ENCODE measurements at places on chromosomes 3 and 15.

DNA sequence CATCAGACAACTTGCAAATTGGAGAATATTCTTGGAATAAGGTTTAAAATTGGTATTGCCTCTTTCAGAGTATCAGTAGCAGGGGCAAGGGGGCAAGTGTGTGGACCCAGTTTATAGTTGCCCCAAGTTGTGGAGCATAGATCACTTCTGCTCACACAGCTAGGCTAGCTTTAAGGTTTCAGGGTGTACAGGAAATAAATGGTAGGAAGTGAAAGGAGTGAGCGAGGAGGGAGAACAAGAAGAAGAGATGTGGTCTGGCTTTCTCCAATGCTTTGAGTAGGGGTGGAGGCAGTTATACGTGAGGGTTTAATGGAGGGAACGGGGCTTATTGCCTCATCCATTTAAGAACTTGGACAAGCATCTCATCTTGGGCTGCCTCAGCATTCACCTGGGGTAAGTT, 290.0 kb upstream of the CFAP20DC start:
- no peak for DNase-seq

DNA sequence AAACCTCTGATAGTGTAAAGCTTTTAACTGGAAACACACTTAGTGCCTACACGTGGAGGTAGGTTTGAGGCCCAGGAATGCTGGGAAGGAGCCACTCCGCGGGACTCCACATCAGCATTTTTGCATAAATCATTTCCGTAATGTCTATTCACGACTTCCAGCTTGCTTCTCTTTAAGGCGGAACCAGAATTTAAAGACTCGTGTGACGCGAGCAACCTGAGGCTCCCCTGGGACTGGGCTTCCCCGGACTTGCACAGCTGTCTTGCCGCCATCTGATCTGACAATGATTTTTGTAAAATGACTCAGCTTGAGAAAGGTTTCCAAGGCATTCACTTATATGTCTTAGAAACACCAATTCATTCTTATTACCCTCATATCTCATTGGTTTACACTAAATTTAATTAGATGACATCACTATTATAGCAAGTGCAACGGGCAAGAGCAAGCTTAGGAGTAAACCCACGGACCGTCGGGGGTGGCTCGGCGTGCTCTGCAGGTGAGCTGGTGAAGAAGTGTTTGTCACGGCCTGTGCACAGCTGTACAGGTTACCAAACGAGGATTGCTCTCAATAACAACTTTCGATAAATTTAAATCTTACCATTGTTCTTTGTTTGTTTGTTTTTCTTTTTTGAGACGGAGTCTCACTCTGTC, 95.2 kb downstream of the CHSY1 start:
- no peak for DNase-seq

DNA sequence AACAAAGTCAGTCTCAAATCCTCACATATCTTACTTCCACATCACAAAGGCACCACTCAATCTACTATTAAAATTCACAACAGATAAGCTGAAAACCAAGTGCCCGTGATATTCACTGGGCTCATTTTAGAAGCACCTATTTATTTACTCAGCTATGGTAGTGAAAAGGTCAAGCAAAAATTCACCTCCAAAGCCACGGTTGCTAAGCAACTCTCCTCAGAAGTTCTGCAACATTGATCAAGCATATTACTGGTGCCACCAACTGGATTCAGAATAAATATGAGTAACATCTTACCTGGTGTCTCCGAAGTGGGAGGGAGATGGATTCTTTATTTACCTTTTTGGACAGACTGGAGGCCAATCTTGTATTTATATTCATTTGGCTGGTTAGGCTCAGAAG, 714.8 kb downstream of the FHIT start:
- DNase-seq = no peak

DNA sequence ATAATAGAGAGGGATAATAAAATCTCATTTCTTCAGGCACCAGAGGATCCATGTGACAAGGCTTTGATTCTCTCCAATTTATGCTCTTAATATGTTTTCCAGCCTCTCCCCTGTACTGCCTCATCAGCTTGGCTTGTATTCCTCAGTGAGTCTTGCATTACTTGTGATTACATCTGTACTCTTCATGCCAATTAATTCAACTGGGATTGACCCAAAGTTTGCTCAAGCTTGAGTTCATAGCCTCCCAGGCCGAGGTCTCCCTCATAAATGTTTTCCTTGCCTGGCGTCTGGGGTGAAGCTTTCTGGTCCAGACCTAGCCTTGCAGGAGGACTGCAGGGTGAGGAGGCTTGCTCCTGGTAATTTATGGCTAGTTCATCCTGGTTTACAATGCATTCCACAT, 146.9 kb downstream of the CHST2 start:
- no peak for DNase-seq

GRCh38 chr15:72361176-72361575, 14.6 kb downstream of the HEXA start:
- DNase-seq = no peak

DNA sequence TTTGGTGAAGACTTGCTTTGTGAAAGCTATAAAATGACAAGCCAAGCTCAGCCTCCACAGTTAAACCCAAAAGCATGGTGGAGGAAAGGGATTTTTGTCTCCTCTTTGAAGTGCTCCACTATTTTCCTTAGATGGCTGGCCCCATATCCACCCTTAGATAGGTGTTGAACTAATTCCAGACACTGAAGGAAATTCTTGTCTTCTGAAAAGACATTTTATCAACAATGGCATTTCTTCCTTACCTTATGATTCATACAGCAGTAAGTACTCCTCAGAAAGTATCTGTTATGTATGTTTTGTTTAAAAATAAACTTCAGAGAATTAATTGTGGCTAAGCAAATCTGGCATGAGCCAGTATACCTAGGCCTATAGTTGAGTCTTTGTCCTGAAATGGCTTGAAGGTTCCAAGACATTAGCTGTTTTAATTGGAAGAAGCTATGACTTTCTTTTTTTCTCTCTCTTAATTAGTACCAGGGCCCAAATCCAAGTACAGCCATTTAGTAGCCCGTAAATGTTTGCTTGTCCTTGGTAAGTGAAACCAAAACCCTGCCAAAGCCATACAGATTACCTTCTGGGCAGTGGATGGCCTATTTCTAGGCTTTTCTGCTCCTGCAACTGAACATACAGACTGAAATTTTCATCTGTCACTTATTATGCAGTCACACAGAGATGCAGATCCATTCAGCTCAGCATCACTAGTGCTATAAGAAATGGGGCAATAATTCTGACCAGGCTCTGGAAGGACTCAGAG, 5.1 kb upstream of the BFSP2 start:
- no peak for DNase-seq

- DNase-seq = no peak
These were observed 1.4 kb downstream of the TMC3 start for GRCh38 chr15:81372575-81372974.

- no peak for DNase-seq
These were observed 26.9 kb downstream of the GABPB1 start for GRCh38 chr15:50328116-50328515.

DNA sequence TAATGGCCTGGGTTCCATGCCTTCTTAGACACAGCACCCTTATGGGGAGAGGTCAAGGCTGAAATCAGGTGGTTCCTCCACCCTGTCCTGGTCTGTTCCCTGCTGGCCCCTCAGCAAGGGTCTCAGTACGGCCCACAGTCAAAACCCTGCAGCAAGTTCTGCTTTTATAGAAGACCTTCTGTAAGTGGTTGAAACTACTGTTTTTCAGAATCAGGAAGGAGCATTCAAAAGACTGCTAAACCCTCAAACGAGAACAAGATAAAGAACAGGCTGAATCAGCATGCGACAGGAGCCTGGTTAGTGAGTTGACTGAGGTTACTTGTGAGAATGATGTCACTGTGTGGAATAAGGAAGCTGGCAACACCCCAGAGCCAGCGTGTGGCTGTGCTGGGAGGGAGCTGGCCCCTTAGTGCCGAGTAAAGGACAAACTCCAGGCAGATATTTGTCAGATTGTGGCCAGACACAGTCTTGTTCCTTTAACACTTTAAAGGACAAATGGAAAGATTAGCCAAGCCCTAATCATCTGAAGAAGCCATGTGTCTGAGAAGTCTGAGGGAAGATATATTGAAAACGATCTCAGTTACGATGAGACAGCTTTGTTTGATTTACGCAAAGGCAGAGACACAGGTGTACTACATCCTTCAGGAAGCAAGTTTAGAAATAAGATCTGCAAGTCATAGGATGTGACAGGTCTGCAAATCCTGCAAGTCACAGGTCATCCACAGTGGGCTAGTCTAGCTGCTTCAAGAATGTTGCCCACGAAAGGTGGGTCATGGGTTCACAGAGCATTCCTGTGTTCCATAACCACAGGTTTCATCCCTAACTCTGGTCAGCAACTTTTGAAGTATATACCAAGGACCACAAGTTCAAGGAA, 54.0 kb downstream of the B3GNT5 start:
- no peak for DNase-seq

- DNase-seq = no peak
These were observed 215.2 kb upstream of the ROBO2 start for GRCh38 chr3:76824658-76825240.

DNA sequence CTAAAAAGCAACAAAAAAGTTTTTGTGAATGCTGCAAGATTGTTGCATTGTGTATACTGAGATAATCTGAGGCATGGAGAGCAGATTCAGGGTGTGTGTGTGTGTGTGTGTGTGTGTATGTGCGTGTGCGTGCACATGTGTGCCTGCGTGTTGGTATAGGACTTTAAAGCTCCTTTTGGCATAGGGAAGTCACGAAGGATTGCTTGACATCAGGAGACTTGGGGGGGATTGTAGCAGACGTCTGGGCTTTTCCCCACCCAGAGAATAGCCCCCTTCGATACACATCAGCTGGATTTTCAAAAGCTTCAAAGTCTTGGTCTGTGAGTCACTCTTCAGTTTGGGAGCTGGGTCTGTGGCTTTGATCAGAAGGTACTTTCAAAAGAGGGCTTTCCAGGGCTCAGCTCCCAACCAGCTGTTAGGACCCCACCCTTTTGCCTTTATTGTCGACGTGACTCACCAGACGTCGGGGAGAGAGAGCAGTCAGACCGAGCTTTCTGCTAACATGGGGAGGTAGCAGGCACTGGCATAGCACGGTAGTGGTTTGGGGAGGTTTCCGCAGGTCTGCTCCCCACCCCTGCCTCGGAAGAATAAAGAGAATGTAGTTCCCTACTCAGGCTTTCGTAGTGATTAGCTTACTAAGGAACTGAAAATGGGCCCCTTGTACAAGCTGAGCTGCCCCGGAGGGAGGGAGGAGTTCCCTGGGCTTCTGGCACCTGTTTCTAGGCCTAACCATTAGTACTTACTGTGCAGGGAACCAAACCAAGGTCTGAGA, 4.7 kb downstream of the BHLHE40 start:
- DNase-seq = peak; percentile 59

- no peak for DNase-seq
These were observed 5.6 kb downstream of the TERC start for GRCh38 chr3:169759256-169759655.

Data from T-helper 17 cell (primary cell).